BJ (cell line): ENCODE measurements at places on chromosomes 1 and 21.

- DNase-seq = peak; percentile 21
These were observed at the start of gene NEXN for GRCh38 chr1:77888081-77888780. Gene NEXN, plus strand, starts transcription at chr1:77888624. Its CDS starts 27,483 bp downstream, at chr1:77916107.

- no peak for DNase-seq
These were observed 2.8 kb upstream of the TFF2 start for GRCh38 chr21:42353623-42354022.

GRCh38 chr21:31132574-31133242 is 94.4 kb upstream of the KRTAP19-8 start:
- DNase-seq = no peak

GRCh38 chr1:178371235-178371634 is 125.5 kb downstream of the CLEC20A start:
- no peak for DNase-seq

DNA sequence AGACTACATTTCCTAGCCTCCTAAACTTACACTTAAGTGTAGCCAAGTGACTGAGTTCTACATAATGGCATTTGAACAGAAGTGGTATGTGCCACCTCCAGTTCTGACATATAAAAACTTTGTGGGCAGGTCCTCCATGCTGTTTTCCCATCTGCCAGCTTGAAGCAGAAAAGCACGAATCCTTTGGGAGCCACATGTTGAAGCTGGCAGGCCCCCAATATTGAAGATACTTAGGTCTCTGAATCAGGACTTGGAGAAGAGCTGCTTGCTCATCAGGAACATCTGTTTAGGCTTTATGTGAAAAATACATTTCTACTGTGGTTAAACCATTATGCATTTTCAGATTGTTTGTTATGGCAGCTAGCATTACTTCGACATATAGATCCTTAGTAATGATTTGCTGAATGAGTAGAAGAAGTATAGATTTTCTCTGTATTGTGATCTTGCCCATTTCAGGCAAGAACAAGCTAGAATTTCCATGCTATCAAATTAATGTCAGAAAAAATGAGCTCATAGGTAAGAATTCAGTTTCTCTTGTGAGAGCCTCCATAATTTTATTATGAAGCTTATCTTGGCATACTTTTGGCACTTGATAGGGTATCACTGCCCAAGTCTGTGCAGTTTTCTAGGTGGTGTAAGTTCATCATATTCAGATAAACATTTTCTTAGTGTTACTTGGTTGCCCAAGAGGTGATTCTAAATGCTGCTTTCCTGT is 68.4 kb downstream of the GDAP2 start:
- DNase-seq = peak; percentile 75

GRCh38 chr1:27307874-27308598 is 13.9 kb upstream of the TMEM222 start:
- no peak for DNase-seq

- no peak for DNase-seq
These were observed 44.5 kb downstream of the HIVEP3 start for GRCh38 chr1:41874151-41874719.

- DNase-seq = no peak
These were observed 42.6 kb downstream of the PBX1 start for GRCh38 chr1:164601399-164602100.

DNA sequence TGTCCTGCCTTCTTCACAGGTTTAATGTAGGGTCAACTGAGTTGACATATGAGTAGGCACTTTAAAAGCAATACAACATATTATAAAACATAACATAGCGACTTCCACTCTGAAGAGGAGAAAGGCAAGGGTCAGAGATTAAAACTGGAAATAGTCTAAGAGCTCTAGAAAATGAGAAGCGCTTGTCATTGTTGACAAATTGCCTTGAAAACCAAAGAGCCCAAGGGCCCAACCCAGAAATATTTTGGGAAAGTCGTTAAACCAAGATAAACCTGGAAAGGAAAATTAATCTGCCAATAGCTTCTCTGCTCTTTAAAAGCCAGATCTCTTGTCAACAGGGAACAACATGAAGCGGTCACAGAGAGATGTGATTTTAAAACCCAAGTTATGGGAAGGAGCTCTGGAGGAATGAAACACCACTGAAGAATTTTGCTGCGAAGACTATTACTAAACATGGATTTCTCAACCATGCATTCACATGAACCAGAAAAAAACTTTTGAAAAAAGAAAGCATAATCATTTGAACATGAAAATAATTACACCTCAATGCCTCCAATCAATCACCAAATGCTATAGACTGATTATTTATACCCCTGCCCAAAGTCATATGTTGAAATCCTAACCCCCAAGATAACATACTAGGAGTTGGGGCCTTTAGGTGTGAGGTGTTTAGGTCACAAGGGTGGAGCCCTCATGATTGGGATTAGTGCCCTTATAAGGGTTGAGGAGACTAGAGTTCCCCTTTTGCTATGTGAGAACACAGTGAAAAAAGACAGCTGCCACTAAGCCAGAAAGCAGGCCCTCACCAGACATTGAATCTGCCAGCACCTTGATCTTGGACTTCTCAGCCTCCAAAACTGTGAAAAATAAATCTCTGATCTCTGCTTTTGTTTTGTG is 33.0 kb upstream of the MTF1 start:
- DNase-seq = no peak

DNA sequence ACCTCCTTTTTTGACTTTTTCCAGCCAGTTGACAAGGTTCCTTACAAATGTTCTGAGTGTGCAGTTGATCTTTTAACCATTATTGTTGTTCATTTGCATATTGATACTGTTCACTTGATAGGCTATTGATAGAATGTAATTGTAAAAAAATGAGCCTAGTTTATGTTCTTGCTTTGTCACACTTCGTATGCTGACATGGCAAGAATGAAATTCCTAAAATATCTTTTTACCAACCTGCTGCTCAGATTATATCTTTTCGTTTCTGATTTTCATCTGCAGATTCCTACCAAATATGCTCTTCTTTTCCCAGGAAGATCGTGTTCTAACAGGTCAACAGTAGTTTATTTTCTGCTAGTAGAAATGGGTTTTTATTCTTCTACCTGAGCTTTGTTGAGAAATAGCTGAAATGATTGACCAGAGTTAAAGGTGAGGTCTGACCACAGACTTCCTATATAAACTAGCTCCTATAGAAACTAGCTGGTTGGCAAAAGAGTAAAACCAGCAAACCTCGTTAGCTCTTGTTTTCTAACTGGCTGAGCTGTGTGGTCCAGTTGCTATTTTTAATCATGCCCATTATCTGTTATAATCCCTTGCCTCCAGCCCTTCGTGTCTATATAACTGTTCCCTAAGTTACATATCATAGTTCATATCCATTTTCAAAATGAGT is 174.8 kb downstream of the HS2ST1 start:
- no peak for DNase-seq

DNA sequence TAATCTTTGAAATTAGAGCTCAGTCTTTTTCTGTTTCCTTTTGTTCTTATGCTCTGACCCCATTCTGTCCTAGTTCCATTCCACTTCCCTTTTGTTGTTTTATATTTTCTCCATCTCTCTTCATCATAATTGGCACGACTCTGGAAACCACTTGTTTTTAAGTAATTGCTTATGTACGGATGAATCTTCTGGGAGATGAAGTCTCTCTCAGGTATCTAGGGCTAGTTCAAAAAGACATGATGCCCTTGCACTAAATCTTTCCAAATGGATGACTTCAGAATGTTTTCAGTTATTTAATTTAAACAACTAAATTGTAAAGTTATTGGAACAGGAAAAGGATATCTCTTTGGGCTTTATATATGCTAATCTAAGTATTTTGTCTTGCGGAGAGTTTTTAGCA is at the start of gene OR6F1:
Gene OR6F1 (minus strand): TSS at position 101 of the 400 bp plus-strand sequence. CDS start 3,891 bp downstream, outside the sequence.
- no peak for DNase-seq

DNA sequence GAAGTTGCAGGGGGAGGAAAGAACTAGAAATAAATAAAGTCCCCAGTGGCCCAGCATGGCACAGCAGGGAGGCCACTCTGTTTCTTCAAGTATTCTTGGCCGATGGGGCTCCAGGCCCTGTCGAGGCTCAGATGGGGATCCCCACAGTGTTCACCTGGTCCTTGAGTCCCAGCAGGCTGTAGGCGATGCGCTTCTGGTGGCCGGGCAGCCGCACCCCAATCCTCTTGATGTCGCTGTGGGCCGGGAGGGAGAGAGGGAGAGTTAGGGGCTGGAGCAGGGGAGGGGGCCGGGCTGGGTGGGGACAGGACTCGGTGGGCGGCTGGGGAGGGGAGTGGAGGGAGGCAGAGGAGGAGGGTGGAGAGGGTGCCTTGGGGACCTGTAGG is 30.8 kb downstream of the EPHA2 start:
- no peak for DNase-seq

- DNase-seq = no peak
These were observed 66.1 kb downstream of the FASLG start for GRCh38 chr1:172724765-172725613.
